ENCODE measurements at places on chromosomes 7 and 10.

GRCh38 chr10:110357252-110357780 is 52.6 kb upstream of the SMNDC1 start:
- DNase-seq: no peak

- no peak for DNase-seq
These were observed 18.9 kb upstream of the SEPTIN7 start for GRCh38 chr7:35781767-35782515.

- no peak for DNase-seq
These were observed 84.0 kb upstream of the ELMO1 start for GRCh38 chr7:37532636-37533035.

DNA sequence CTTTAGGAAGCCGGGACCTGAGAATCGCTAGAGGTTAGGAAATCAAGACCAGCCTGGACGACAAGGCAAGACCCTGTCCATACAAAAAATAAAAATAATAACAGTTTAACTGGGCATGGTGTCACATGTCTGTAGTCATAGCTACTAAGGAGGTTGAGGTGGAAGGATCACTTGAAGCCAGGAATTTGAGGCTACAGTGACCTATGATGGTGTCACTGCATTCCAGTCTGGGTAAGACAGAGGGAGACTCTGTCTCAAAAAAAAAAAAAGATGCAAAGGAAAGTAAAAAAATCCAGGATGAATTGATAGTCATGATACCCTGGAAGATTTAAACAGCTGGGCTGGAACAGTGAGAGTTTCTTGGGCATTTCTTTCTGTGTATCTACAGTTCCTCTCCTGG is 463.2 kb downstream of the GALNT17 start:
- no peak for DNase-seq

- DNase-seq: no peak
These were observed 58.2 kb upstream of the DGKB start for GRCh38 chr7:14960721-14961120.

All from stimulated activated naive CD8-positive, alpha-beta T cell treated with anti-CD3 and anti-CD28 coated beads, Interleukin-15, amount 100 ng/mL, for 72 hours (primary cell).